Ovary (tissue), 10 donors: ENCODE measurements at places on chromosomes 12 and 14. TPM values are rescaled to one million over a fixed set of nuclear protein-coding genes. Genes with fewer than 3 reads are reported as not detected.

- no peaks in the 10 kb centered on the region for H3K36me3 ChIP-seq
- H3K27me3 ChIP-seq, result no peaks in the 10 kb centered on the region
- H3K27ac ChIP-seq, result no peak overlapping the region
- H3K4me3 ChIP-seq, result no peak overlapping the region
- no peak for DNase-seq
These were observed 455.0 kb upstream of the TMEM132C start for GRCh38 chr12:127811988-127812387.

DNA sequence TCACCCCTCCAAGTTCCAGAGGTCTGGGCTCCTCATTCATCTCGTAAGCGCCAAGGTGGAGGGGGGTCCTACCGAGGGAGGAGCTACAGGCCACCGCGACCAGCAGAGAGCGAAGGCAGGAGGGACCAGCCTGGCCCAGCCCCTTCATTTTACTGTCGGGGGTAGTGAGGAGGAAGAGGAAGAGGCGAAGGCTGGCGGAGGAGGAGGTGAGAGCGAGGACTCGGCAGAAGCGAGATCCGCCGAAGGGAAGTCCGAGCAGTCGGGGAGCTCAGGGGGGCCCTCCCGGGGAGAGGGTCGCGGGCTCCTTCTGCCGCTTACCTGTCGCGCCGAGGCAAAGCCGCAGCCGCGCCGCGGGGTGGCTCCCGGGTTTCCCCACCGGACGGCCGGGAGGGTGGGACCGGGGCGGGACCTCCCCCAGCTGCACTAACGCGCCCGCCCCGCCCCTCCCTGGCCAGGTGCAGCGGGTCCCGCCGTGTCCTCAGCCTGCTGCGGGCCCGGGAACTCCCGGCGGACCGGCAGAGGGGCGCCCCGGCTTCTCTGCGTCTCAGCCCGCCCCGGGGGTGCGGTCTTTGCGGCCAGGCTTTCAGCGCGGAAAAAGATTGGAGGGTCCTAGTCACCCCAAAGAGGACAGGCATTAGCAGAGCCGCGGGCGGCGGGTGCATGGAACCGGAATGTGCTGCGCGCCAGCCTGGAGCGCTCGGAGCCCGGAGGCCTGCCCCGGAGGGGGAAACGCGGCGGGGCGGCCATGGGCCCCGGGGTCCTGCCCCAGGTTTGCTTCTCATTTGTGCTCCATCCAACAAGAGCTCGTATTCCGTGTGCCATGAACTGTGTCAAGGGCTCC is at the start of gene GALNT6:
GALNT6 (minus strand) TSS at position 124 of the 841 bp plus-strand sequence. CDS start 11,625 bp downstream, outside the sequence.
- H3K4me1 ChIP-seq, result no peaks in the 10 kb centered on the region
- H3K27me3 ChIP-seq, result no peaks in the 10 kb centered on the region
- H3K36me3 ChIP-seq, result no peaks in the 10 kb centered on the region

- no peak overlapping the region for H3K4me3 ChIP-seq
- no peaks in the 10 kb centered on the region for H3K36me3 ChIP-seq
- H3K27ac ChIP-seq, result no peak overlapping the region
- H3K4me1 ChIP-seq, result no peaks in the 10 kb centered on the region
These were observed 12.7 kb downstream of the ABCD2 start for GRCh38 chr12:39606712-39607423.

DNA sequence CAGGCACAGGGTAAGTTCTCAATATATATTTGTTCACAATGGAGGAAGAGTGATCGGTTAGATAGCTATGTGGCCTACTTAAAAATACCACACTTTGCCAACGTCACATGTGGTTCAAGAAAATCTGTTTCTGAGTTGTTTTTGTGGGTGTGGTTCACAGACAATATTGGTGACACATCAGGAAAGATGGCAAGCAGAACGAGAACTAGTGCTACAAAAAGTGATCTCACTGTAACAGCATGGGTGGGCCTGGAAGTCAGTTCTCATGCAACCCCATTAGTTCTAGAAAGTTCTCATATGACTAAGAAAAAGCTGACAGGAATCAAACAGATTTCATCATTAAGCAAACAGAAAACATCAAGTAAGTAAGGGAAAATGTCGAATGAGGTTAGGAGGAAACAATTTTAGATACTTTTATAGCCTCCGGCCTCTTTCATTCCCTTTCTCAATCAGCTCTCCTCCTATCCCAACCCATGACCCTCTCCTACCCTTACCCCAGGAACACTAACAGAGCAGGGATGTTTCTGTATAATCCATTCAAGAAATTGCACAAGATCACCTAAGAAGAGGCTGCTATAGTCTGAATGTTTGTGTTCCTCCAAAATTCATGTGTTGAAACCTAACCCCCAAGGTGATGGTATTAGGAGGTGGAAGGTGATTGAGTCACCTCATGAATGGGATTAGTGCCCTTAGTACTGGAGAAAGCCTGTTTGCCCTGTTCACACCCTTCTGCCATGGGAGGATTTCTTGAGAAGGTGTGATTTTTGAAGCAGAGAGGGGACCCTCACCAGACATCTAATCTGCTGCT is 15.5 kb upstream of the NTN4 start:
- H3K36me3 ChIP-seq, result no peaks in the 10 kb centered on the region
- no peaks in the 10 kb centered on the region for H3K27me3 ChIP-seq
- DNase-seq, result no peak
- no peak overlapping the region for H3K27ac ChIP-seq
- peaks cover 1% of the 10 kb centered on the region for H3K4me1 ChIP-seq

GRCh38 chr12:62705846-62706245 is 229.1 kb downstream of the PPM1H start:
- H3K4me3 ChIP-seq, result no peak overlapping the region
- H3K4me1 ChIP-seq, result peaks cover 13% of the 10 kb centered on the region
- no peak for DNase-seq
- no peaks in the 10 kb centered on the region for H3K27me3 ChIP-seq

- H3K27ac ChIP-seq, result no peak overlapping the region
- no peaks in the 10 kb centered on the region for H3K27me3 ChIP-seq
- DNase-seq, result no peak
- no peak overlapping the region for H3K4me3 ChIP-seq
- H3K4me1 ChIP-seq, result no peaks in the 10 kb centered on the region
- no peaks in the 10 kb centered on the region for H3K36me3 ChIP-seq
These were observed 44.6 kb upstream of the KRAS start for GRCh38 chr12:25295361-25295760.

- no peaks in the 10 kb centered on the region for H3K4me1 ChIP-seq
- no peaks in the 10 kb centered on the region for H3K27me3 ChIP-seq
- H3K4me3 ChIP-seq, result no peak overlapping the region
- no peak for DNase-seq
- H3K36me3 ChIP-seq, result no peaks in the 10 kb centered on the region
These were observed 78.6 kb downstream of the CEP128 start for GRCh38 chr14:80862983-80863382.

IL22 gene
- not detected for total RNA-seq

SLC25A21 gene
- 1.0 TPM for total RNA-seq

GTF2A1 gene
- 27.8 TPM for total RNA-seq
